ENCODE measurements at places on chromosomes 5 and 9. TPM values are rescaled to one million over a fixed set of nuclear protein-coding genes. Genes with fewer than 3 reads are reported as not detected.
A peak's percentile ranks its signal among the peaks of the same experiment; 100 is the strongest.

DNA sequence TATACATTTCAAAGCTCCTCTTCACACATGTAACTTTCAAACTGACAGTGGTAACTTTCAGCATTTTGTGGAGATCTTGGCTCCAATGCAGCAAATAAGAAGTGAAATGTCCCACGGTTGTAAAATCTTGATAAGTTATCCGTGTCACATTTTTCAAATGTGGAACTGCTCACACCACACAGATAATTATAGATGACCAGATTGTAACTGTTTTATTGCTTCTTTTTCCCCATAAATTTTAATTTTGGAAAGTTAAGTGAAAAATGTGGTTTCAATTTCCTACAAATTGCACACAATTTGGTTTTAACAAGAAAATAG lies 347.1 kb downstream of the EBF1 start:
- DNase-seq = no peak

- DNase-seq = peak; percentile 46
These were observed 250.8 kb downstream of the SLIT3 start for GRCh38 chr5:169050146-169050571.

DNA sequence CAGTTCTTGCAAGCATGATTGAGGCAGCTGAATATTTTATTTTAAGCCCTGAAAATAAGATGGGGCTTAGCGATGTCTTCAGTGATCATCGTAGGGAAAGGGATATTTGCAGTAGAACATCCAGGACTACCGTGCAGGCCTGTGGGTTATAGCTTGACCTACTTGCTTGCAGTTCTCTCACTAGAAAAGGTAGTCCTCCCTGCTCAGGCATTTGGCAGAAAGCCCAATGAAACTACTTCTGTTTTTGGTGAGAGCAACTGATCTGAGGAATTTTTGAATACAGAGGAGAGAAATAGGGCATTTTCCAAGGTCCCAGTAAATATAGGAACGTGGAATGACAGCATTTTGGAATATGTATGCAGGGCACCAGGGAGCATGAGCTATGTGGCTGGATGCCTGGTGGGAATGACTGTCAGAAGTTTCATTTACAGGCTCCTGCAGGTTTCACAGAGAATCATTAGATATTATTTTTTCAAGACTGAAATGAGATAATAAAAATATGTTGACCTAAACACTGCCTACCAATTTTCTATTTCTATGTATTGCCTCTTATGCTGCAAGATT lies 417.9 kb upstream of the ACTBL2 start:
- DNase-seq = no peak

Gene PCDHA4
- total RNA-seq = 0.77 TPM

Gene PKD2L2
- total RNA-seq = not detected

Gene WDR38
- total RNA-seq = not detected
